ENCODE measurements at places on chromosomes 7 and 10.

DNA sequence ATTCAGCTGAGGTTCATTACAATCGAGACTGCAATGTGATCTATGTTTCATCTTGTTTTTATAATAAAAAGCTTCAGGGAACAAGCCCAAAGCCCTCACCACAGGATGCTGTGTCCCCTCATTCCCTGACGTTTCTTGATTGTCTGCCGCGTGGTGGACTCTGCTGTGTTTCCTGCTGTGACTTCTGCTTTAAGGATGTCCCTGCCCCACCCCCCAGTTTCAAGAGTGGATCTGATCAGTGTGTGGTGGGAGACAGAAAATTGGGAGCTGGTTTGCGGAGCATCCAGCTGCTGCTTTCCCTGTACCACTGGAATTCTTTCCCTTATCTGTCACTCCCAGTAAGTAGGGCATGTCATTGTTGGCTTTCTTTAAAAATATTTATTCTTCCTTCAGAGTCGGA lies 86.2 kb downstream of the CREM start:
- DNase-seq = no peak

DNA sequence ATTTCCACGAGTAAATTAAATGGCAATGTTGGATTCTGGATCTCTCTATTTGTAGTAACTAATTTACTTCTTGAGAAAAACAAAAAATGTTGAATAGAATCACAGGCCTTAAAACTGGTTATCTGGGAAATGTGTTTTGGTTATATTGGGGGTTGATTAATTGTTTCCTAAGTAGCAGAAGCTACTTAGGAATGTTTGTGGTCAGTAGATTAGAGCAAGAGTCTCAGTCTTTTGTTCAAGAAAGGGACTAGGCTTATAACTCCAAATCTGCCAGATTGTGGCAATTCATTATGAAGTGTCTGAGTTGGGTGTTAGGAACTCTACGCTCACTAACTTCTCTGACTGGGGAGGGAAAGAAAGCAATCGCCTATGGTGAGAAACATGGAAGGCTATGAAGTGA lies 244.3 kb upstream of the PHYHIPL start:
- DNase-seq = no peak

- no peak for DNase-seq
Measured at GRCh38 chr7:135364206-135364605, 130.6 kb downstream of the STRA8 start.

DNA sequence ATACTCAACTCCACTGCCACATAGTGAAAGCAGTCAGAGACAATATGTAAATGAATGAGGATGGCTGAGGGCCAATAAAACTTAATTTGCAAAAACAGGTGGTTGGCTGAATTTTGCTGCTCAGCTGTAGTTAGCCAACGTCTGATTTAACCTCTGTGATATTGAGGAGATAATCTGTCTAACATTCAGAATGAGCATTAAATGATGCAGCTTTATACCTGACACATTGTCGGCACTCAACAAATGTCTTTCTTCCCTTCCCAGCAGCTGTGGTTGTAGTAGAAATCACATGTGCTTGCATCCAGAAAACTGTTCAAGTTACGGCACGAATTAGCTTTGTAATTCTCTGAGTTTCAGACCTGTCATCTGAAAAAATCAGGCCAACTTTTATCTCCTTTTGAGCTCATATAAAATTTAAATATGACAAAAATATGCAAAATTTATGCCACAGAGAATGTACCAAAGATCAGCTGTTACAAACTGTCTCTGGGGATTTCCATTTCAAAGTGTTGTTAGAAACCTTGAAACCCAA lies 1239.7 kb downstream of the GATA3 start:
- DNase-seq = no peak

- no peak for DNase-seq
Measured at GRCh38 chr10:119651514-119652360, 557 bp downstream of the BAG3 start.

- DNase-seq = no peak
Measured at GRCh38 chr10:35413985-35414861, 77.9 kb downstream of the CCNY start.

DNA sequence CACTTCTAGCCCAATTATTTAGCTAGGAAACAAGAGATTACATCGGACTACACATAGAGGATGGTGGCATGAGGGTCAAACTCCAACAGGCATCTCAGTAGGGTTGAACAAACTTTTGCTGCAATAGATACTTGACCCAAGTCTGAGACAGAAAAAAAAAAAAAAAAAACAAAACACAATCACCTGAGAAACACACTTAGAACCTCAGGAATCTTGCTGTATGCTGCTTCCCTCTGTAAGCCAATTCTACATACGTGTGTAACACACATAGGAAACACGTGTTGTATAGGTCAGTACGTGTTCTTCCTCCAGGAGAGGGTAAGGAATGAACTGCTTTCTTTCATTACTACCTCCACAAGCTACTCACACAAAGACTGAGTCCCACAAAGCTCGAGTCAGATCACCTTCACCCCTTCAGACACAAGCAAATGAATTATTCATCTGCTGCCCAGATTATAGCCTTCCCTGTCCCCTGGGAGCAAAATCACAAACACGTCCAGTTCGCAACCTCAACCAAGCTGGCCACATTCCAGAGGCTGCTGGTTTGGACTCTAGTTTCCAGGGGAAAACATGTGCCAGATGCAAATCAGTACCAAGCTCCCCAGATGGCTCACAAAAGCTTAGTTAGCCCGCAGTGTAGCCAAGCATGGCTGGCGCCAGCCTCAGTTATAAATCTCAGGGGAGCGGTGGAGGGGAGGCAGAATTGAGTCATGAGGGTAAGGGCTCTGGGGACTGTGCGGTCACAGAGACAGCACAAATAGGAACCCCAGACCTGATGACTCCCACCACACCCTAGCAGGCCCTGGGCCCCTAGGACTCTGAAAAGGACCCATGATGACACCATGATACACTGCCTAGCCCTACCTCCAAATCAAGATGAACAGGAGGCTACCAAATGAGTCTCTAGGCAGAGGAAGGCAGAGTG lies 15.1 kb downstream of the PSAP start:
- DNase-seq = no peak

- no peak for DNase-seq
Measured at GRCh38 chr7:90430614-90431460, 27.6 kb downstream of the CLDN12 start.

DNA sequence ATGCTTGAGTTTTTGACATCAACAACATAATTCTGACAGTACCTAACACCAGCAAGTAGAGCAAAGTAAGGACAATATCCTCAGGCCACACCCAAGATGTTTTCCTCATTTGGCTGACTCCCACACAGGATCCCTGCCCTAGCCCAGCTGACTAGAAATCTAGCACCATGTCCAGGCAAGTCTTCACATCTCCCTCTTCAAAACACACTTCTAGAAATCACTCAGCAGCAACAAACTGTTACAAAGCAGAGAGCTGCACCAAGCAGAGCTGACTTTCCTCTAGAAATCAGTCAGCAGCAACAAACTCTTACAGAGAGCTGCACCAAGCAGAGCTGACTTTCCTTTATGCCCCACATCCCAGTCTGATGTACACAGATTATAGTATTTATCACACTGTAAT lies 7.7 kb downstream of the TMEM168 start:
- DNase-seq = no peak

DNA sequence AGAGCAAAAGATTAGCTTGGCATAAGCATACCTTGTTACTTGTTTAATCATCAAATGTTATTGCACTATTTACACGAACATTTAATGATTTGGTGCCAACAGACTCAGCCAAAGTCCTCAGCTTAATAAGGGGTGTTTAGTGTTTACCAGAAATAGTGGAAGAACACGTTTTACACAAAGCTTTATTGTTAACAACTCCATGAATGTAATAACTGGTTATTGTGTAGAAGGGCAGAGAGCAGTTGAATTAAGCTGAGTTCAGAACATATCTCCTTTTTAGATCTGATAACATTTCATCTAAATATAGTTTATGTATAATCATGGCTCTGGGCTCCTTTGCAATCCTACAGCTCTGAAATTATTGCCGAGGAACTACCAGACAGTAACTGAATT lies 99.1 kb downstream of the CABCOCO1 start:
- DNase-seq = peak; percentile 94

- DNase-seq = no peak
Measured at GRCh38 chr10:132521466-132522102, 16.0 kb upstream of the INPP5A start.

DNA sequence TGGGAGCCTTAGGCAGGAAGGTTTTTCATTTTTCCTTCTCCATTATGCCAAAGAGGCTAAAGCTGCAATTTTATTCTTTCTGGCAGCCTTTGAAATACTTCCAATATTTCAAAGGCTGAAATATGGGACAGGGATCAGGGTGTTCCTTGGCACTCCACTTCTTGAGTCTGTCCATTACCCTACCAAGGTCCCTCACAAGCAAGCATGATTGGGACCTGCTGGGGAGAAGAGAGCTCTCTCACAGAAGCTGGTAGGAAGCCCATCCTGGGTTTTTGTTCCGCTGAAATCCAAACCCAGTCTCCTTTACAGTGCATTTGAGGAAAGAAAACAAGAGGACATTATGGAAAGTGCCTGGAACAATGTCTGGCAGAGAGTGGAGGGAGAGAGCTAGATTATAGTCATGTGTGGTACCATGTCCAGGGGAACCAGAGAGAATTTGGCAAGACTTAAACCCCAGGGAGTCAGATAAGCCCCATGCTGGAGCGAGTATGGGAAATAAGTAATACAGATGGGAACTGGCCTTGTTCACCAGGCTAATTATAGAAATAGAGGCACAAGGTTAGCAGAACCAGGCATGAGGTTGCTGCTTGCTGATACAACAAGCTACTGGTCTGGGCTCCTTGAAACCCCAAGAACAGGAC lies 104.7 kb downstream of the LSM5 start:
- DNase-seq = no peak

DNA sequence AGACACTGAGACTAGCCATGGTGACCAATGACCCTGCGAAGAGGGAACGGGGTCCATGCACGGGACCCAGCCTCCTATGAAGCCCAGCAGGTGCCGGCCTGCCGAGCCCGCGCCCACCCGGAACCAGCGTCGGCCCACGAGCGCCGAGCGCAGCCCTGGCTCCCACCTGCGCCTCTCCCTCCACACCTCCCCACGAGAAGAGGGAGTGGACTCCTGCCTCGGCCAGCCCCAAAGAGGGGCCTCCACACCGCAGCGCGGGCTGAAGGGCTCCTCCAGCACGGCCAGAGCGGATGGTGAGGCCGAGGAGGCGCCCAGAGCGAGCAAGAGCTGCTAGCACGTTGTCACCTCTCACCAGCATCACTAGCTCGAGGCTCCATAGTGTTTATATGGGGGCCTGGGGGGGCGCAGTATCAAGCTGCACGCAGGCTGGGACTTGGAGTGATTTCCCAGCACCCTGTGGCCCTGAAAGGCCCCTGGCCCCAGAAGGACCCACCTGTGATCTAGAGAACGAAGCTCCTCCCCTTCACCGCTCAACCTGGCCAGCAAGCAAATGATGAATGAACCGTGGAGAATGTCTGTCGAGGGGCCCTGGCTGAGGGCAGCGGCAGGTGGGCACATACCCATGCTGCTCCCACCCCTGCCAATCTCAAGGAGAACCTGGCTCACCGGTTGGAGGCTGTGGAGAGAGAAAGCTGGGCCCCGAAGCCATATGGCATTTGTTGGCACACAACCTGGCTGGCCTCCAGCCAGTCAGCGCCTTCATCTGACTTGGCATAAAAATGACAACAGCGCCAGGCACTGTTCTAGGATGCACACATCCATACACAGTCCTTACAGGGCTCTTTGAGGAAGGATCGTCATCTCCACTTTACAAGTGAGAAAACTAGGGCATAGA lies 30.7 kb downstream of the GHRHR start:
- DNase-seq = no peak

- no peak for DNase-seq
Measured at GRCh38 chr7:828793-829561, 3.3 kb upstream of the SUN1 start.

GRCh38 chr10:29608476-29609301 lies 26.1 kb downstream of the SVIL start:
- DNase-seq = no peak

GRCh38 chr10:91049296-91049987 lies 128.6 kb upstream of the ANKRD1 start:
- DNase-seq = no peak
